Activated naive CD8-positive, alpha-beta T cell treated with anti-CD3 and anti-CD28 coated beads, Interleukin-2, amount 50 U/mL, for 24 hours (primary cell): ENCODE measurements at places on chromosomes 13 and 19.

DNA sequence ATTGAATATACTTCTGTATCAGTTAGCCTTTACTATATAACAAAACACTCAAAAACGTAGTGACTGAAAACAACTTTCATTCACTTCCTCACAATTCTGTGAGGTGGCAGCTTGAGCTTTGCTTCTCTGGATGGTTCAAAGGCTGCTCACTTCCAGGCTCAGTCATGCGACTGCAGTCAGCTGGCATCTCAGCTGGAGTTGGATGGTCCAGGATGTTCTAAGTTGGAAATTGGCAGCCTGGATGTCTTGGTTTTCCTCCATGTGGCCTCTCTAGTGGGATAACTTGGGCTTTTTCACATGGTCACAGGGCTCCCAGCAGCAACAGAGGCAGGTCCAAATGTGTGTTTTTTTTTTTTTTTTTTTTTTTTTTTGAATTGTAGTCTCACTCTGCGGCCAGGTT, 204.4 kb downstream of the LACC1 start:
- DNase-seq = no peak
- no peak overlapping the region for H3K27ac ChIP-seq
- no peak overlapping the region for H3K4me3 ChIP-seq
- H3K4me1 ChIP-seq = peaks cover 16% of the 10 kb centered on the region

- no peak for DNase-seq
- peaks cover 17% of the 10 kb centered on the region for H3K4me1 ChIP-seq
- no peak overlapping the region for H3K4me3 ChIP-seq
- no peaks in the 10 kb centered on the region for H3K27me3 ChIP-seq
- peaks cover 16% of the 10 kb centered on the region for H3K36me3 ChIP-seq
These were observed 50.1 kb downstream of the PCCA start for GRCh38 chr13:100138859-100139491.

DNA sequence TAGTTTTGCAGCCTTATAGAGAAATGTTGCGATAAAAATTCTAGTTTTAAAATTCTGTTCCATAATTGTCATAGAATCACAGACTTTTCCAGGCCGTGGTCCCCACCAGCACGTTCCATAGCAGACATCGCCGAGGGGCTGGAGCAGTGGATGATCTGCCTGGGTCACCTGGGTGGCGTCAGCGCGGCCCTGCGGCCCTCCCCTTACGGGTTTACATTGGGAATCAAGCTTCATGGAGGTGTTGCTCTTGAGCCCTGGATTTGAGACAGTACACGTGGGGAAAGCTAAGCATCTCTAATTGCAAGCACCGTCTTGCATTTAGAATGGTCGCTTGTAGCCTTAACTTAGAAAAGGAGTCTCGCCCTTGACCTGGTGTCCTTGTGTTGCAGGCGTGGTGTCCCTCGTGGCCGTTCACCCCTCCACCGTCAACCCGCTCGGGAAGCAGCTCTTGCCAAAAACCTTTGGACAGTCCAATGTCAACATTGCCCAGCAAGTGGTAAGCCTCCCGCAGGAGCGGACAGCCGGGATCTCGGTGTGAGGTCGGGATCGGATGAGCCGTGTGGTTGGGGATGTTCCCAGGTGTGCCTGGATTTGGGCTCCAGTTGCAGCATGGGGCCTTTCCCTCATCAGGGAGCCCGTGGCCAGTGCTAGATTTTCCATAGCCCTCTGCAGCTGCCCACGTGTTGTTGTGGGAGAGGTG, 35.1 kb downstream of the ATP4B start:
- H3K27ac ChIP-seq = no peak overlapping the region
- no peak for DNase-seq
- no peaks in the 10 kb centered on the region for H3K27me3 ChIP-seq
- H3K36me3 ChIP-seq = peaks cover 37% of the 10 kb centered on the region
- no peak overlapping the region for H3K4me3 ChIP-seq

GRCh38 chr13:95455782-95456181, 96.7 kb upstream of the CLDN10 start:
- peaks cover 8% of the 10 kb centered on the region for H3K36me3 ChIP-seq
- peaks cover 21% of the 10 kb centered on the region for H3K4me1 ChIP-seq
- H3K4me3 ChIP-seq = no peak overlapping the region
- peaks cover 13% of the 10 kb centered on the region for H3K27me3 ChIP-seq
- H3K27ac ChIP-seq = no peak overlapping the region

DNA sequence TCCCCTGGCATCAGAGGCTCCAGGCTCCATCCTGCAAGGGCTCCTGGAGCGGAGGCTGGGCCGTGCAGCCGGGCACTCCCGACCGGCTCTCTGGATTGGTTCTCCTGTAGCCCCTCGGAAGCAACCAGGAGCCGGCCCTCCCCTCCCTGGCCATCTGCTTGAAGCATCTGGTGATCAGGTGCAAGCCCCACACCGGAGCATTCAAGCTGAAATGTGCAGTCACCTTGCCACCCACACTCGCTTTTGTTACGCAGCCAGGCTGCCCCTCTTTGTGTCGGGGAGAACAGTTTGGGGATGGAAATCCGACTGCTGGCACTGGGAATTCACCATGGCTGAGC, 258.8 kb downstream of the ZNF536 start:
- no peak for DNase-seq
- no peak overlapping the region for H3K27ac ChIP-seq
- H3K4me3 ChIP-seq = no peak overlapping the region
- no peaks in the 10 kb centered on the region for H3K4me1 ChIP-seq
- H3K36me3 ChIP-seq = no peaks in the 10 kb centered on the region

- no peak overlapping the region for H3K4me3 ChIP-seq
- no peak for DNase-seq
- H3K4me1 ChIP-seq = no peaks in the 10 kb centered on the region
- H3K27me3 ChIP-seq = peaks cover 7% of the 10 kb centered on the region
- H3K36me3 ChIP-seq = no peaks in the 10 kb centered on the region
These were observed 94.3 kb downstream of the NHLRC3 start for GRCh38 chr13:39132286-39133230.

DNA sequence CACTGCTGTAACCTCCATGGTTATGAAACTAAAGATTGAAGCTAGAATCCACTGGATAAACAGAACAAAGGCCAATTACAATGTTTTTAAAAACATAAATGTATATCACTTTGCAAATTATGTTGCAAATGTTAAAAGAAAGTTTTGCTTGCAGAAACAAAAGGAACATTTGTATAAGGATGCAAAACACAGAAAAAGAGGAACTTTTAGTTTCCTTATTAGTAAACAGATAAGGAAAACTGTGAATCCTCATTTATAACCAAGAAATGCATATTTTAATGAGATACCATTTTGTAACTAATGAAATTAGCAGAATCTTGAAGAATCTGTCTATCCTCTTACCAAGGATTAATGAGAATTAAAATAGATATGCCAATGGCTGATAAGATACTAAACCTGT, 32.3 kb downstream of the LPAR6 start:
- H3K4me3 ChIP-seq = no peak overlapping the region
- no peak overlapping the region for H3K27ac ChIP-seq
- DNase-seq = no peak
- peaks cover 42% of the 10 kb centered on the region for H3K36me3 ChIP-seq

- no peaks in the 10 kb centered on the region for H3K36me3 ChIP-seq
- H3K27ac ChIP-seq = no peak overlapping the region
- DNase-seq = peak; percentile 72
- no peaks in the 10 kb centered on the region for H3K4me1 ChIP-seq
- peaks cover 36% of the 10 kb centered on the region for H3K27me3 ChIP-seq
- H3K4me3 ChIP-seq = no peak overlapping the region
These were observed 51.1 kb upstream of the ZNRF4 start for GRCh38 chr19:5403968-5404640.

DNA sequence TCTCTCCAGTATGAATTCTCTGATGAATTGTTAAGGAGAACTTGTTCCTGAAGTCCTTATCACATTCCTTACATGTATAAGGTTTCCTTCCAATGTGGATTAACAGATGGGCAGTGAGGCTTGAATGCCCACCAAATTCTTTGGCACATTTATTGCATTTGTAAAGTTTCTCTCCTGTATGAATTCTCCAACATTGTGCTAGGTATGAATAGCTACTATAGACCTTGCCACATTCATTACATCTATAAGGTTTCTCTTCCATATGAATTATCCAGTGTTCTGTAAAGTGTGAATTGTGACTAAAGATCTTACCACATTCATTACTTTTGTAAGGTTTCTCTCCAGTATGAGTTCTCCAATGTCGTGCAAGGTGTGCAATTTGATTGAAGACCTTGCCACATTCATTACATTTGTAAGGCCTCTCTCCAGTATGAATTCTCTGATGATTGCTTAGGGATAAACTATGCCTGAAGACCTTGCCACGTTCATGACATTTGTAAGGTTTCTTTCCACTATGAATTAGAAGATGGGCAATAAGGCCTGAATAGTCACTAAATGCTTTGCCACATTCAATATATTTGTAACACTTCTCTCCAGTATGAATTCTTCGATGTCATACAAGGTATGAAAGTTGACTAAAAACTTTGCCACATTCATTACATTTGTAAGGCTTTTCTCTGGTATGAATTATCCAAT, 20.4 kb downstream of the ZNF578 start:
- H3K4me1 ChIP-seq = no peaks in the 10 kb centered on the region
- peaks cover 72% of the 10 kb centered on the region for H3K36me3 ChIP-seq
- no peaks in the 10 kb centered on the region for H3K27me3 ChIP-seq
- no peak overlapping the region for H3K27ac ChIP-seq
- DNase-seq = no peak
- H3K4me3 ChIP-seq = no peak overlapping the region

DNA sequence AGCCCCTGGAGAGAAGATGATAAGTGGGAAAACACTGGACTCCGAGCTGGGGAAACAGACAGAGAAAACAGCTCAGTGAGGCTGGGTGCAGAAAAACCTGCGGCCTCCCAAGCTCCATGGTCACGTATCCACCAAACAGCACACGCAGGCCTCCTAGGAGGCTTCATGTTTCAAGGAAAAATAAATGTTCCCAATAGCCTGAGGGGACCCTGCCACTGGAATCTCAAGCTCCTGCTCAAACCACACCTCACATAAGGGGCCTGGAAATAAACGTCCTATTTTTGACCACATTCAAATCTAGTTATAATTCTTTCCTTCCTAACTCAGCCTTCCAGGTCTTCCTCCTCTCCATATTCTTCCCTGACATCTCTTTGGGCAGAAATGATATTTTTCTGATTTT, 225.7 kb downstream of the ABCC4 start:
- H3K27ac ChIP-seq = no peak overlapping the region
- no peak overlapping the region for H3K4me3 ChIP-seq
- no peaks in the 10 kb centered on the region for H3K4me1 ChIP-seq
- DNase-seq = no peak
- H3K27me3 ChIP-seq = no peaks in the 10 kb centered on the region

DNA sequence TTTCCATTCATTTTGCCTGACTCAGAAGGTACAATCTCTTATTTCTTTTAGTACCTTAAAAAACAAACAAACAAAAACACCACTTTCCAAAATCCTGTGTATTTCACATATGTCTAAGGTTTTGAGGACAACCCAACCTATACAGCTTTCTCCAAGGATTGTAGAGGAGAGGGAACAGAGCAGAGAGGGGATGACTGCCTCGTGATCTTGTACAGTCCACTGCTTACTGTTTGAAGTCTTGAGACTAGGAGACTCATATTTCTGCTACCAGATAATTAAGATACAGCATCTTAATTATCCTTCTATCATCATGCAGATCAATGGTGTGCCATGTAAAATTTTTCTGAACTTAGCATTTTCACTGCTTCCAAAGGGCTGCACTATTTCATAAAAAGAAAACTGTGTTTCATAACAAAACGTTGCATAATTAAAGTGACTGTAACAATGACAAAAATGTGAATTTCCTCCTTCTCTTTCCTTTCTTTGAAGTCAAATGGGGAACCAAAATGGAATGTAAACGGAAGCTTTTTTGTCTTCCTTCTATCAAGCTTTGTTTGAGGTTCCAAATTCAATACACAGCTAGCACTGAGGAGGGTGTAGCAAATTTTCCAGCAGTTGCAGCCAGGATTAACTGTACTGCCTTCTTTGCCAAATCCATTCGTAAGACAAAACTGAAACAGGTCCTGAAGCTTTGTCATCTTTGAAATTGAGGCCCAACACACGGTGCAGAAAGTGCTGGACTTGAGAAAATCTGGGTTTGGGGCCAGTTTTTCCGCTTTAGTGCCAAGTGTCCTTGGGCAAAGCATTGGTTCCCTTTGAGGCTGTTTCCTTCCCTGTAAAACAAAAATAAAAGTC, 34.9 kb upstream of the RCBTB2 start:
- peaks cover 63% of the 10 kb centered on the region for H3K27me3 ChIP-seq
- peaks cover 2% of the 10 kb centered on the region for H3K36me3 ChIP-seq
- no peak overlapping the region for H3K27ac ChIP-seq
- no peak overlapping the region for H3K4me3 ChIP-seq

DNA sequence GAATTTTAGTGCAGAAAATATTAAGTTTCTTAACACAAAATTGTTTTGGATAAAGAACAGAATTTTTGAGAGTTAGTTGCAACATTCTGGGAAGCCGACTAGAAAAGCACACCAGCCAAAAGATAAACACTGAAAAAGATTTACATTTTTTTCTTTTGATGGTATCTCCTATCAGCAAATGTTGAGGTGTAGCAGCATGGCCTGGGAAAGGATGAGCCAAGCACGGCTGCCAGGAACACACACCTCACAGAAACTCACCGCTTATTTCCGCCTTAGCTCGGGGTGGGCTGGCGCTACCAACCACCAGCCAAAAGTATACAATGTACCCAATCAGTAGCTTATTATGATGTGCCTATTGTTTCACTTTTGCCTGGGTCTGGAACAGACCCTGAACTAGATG, 134.7 kb downstream of the MIPEP start:
- peaks cover 38% of the 10 kb centered on the region for H3K4me1 ChIP-seq
- no peaks in the 10 kb centered on the region for H3K27me3 ChIP-seq
- DNase-seq = no peak
- no peak overlapping the region for H3K4me3 ChIP-seq
- no peak overlapping the region for H3K27ac ChIP-seq

- no peaks in the 10 kb centered on the region for H3K36me3 ChIP-seq
- H3K4me3 ChIP-seq = no peak overlapping the region
- DNase-seq = no peak
- no peaks in the 10 kb centered on the region for H3K4me1 ChIP-seq
- peaks cover 3% of the 10 kb centered on the region for H3K27me3 ChIP-seq
These were observed 24.9 kb upstream of the TDRD3 start for GRCh38 chr13:60372141-60372540.

- H3K4me1 ChIP-seq = peaks cover 13% of the 10 kb centered on the region
- DNase-seq = no peak
- H3K27me3 ChIP-seq = no peaks in the 10 kb centered on the region
- no peak overlapping the region for H3K4me3 ChIP-seq
These were observed 317.9 kb downstream of the SHISA2 start for GRCh38 chr13:25733696-25734435.

GRCh38 chr13:39840201-39840600, 184.7 kb downstream of the COG6 start:
- peaks cover 2% of the 10 kb centered on the region for H3K27me3 ChIP-seq
- H3K27ac ChIP-seq = no peak overlapping the region
- H3K4me1 ChIP-seq = no peaks in the 10 kb centered on the region
- no peak for DNase-seq

- H3K4me1 ChIP-seq = no peaks in the 10 kb centered on the region
- H3K27ac ChIP-seq = no peak overlapping the region
- no peak overlapping the region for H3K4me3 ChIP-seq
- peaks cover 2% of the 10 kb centered on the region for H3K27me3 ChIP-seq
- no peak for DNase-seq
These were observed 224.2 kb upstream of the STARD13 start for GRCh38 chr13:33509642-33510229.

- H3K4me1 ChIP-seq = peaks cover 6% of the 10 kb centered on the region
- H3K36me3 ChIP-seq = no peaks in the 10 kb centered on the region
- DNase-seq = no peak
- H3K4me3 ChIP-seq = no peak overlapping the region
- peaks cover 43% of the 10 kb centered on the region for H3K27me3 ChIP-seq
- no peak overlapping the region for H3K27ac ChIP-seq
These were observed 16.4 kb upstream of the IGFL1 start for GRCh38 chr19:46213156-46213555.
